ENCODE measurements at places on chromosomes 11 and 22.
A peak's percentile ranks its signal among the peaks of the same experiment; 100 is the strongest.

DNA sequence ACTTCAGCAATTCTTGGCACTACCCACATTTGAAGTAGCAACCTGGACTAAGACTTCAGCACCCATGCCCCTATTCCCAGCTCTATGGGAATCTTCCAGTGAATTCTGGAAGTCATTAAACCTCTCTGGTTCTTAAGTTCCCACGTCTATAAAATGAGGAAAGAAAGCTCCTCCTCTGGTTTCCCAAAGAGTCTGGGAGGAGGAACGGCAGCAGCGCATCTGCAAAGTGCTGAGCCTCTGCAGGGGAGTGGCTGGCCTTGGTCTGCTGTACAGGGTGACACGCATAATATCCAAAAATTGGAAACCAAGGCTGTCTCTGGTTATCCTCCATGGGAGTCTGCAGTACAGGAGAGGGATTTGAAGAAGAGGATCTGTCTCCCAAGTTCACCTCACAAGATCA lies 73.6 kb upstream of the TP53I11 start:
- no peak for DNase-seq

DNA sequence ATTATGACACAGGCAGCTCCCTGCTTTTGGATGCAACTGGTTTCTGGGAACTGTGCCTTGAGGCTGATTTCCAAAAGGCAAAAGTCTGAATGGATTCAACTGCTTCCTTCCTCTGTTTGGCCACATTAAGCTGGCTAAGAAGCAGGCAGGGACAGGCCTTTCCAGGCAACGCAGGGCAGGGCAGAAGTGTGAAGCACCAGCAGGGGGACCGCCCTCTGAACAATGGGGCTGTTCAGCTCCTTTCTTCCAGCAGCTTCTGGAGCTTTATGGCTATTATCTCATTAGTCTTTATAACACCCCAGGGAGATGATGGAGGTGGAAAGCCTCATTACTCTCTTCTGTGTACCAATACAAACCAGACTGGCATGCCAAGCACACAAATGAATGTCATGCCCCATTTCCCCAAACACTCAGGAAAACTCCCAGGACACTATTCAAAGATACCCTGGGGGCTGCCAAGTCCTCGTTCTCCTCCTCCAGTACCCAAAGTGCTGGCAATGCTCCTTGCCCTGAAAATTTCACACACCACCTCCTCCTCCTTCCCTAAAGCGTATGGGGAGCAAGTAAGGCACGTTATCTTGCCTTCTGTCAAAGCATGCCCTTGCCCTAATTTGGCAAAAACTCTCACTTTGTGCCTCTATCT lies 21.3 kb downstream of the MORC2 start:
- no peak for DNase-seq

DNA sequence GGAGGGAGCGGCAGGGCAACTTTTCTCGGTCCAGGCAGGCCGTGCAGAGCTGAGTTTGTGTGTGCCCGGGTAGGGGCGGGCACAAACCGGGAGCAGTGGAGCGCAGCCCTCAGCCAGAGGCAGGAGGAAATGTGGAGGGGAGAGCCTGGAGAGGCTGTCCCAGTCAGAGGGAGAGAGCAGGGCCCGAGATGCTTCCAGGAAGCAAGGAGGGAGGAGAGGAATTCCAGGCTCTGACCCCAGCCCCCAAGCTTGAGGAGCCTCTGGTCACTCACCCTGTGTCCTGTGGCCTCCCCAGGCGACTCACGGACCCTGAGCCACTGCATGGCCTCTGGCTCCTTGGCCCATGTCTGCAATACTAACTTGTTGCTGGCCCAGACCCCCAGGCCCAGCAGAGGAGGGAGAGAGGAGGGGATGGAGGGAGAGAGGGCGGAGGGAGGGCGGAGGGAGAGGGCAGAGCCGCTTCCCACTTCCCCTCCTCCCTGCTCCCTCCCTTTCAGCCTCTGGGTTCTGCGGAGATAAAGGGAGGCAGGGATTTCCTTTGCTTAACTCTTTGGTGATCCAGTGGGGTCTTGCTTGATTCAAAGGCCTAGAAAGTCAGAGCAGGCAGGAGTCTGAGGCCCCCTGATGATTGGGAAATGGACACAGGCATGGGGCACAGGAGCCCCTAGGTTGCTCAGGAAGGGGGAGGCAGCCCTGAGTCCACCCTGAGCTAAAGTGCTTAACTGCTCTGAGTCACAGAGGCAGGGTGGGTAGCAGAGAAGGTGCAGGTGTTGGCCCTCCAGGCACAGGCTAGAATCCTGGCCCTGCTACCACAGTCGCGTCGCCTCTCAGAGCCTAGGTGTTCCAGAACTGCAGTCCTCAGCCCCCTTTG lies at the start of gene C1QTNF6:
C1QTNF6 (minus strand) TSS at position 357 of the 871 bp plus-strand sequence; CDS start at position 323, 34 bp downstream.
- peak; percentile 5 for DNase-seq

DNA sequence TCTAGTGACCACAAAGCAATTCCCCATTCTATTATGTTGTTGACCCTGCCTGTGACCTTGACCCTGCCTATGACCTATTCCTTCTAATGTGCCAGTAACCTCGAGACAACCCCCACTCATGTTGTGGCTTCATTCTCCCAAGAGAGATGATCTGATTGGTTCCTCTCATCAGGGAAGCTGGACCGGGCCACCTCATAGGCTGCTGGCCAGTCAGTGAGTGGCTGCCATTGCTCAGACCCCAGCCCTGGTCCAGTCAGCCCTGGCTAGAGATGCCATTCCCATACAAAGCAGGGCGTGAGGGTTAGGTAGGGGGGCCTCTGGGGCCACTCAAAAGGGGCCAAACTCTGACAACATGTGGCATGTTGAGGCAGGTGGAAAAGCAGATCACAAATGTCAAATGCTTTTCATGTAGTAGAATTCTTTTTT lies 11.9 kb downstream of the SLC29A2 start:
- no peak for DNase-seq

- DNase-seq, result no peak
These were observed 10.7 kb downstream of the BCL9L start for GRCh38 chr11:118914987-118915386.
